Chondrocyte (in vitro differentiated cells): ENCODE measurements at places on chromosomes 3 and 15. TPM values are rescaled to one million over a fixed set of nuclear protein-coding genes. Genes with fewer than 3 reads are reported as not detected.

DNA sequence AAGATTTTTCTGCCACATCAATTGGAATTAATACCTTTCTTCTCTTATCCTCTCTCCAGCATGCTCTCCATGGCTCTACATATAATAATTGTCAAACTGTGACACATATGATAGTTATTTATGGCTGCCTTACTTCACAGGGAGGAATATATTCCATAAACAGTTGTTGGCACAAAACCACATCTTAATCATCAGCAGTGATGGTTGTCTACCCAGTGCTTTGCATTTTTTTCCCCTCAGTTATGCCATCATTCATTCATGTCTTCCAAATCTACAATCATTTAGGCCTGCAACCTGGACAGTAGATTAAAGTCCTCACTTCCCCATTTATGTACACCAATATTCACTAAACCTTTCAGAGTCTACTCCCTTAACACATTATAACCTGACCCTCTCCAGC lies 107.7 kb downstream of the THRB start:
- no peaks in the 10 kb centered on the region for H3K27me3 ChIP-seq
- peaks cover 17% of the 10 kb centered on the region for H3K4me1 ChIP-seq
- DNase-seq, result no peak
- H3K4me3 ChIP-seq, result no peak overlapping the region
- H3K27ac ChIP-seq, result no peak overlapping the region

DNA sequence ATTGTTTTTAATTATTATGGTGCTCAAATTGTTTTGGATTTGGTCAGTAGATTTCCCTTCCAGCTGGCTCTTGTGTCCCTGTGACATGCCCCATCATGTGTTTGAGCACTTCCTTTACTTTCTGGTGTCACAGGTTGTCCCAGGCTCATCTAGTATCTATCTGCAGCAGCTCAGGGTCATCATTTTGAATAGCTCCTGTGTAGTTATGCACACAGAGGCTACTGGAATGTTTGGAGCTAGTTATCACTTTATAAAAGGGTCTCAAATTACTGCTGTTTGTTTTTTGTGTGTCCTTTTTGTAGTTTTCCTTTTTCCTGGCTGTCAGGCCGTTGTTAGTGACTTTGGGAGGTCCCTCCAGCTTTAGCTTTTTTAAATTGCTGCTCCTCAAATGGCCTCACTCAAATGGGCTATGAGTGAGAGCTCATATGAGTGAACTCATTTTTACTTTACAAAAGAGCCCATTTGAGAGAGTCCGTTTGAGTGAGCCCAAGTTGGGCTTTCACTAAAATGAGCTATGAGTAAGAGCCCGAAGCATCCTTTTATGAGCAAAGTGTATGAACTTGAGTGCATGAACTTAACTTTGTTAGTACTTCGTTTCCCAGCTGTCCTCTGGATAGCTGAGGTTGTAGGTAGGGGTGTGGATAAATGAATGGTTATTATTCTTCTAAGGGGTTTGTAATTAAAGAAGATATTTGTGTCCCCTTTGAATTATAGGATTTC lies 43.8 kb downstream of the SQOR start:
- no peak overlapping the region for H3K27ac ChIP-seq
- H3K4me1 ChIP-seq, result peaks cover 2% of the 10 kb centered on the region
- DNase-seq, result no peak
- no peaks in the 10 kb centered on the region for H3K27me3 ChIP-seq

GRCh38 chr15:82398785-82399184 lies 30.8 kb upstream of the GOLGA6L9 start:
- H3K4me3 ChIP-seq, result no peak overlapping the region
- DNase-seq, result no peak
- H3K4me1 ChIP-seq, result peaks cover 29% of the 10 kb centered on the region
- peaks cover 3% of the 10 kb centered on the region for H3K36me3 ChIP-seq
- H3K27me3 ChIP-seq, result no peaks in the 10 kb centered on the region
- no peak overlapping the region for H3K27ac ChIP-seq

DNA sequence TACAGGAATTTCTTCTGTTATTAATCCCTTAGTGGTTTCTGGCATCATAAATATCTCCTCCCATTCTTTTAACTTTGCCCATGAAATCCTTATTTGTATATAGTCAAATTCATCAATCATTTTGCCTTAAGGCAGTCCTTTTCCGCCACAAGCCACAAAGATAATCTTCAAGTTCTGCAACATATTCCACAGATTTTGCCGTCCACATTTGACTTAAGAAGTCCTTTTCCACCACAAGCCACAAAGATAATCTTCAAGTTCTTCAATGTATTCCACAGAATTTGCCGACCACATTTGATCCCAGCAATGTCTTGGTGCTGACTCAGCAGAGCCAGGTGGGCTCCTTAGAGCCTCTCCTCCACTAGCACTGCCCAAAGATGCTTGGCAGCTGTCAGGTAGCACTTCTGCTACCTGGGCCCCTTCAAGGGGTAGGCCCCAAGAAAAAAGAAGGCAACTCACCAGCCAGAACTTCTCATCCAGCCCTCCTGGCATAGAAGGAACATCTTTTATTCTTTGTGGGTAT lies 35.0 kb downstream of the SEC22C start:
- no peak overlapping the region for H3K27ac ChIP-seq
- H3K36me3 ChIP-seq, result peaks cover 7% of the 10 kb centered on the region
- H3K4me1 ChIP-seq, result peaks cover 39% of the 10 kb centered on the region
- no peaks in the 10 kb centered on the region for H3K27me3 ChIP-seq
- H3K4me3 ChIP-seq, result no peak overlapping the region
- DNase-seq, result no peak

Gene DUOXA2
- not detected in 3 replicates for total RNA-seq

- no peaks in the 10 kb centered on the region for H3K36me3 ChIP-seq
- no peak for DNase-seq
- no peaks in the 10 kb centered on the region for H3K4me1 ChIP-seq
- H3K27me3 ChIP-seq, result no peaks in the 10 kb centered on the region
- H3K4me3 ChIP-seq, result no peak overlapping the region
These were observed 619.1 kb upstream of the BCHE start for GRCh38 chr3:166456286-166456685.

Gene CCR4
- not detected in 3 replicates for total RNA-seq

DNA sequence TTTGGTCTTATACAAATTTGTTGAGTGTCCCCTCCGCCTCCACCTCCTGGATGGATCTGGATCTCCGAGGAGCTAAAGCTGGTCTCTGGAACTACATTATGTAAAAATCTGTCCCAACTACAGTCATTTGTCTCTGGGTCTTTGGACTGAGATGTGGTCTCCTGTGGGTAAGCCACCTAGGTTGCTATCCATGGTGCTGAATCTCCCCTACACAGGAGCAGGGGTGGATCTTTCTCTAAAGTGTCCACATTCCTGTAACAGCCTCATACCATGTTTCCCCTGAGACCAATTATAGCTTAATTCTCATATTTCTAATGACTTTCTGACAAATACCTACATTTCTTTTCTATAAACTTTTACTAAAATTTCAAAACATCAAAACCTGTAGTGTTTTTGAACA lies 625.8 kb downstream of the TAFA4 start:
- no peaks in the 10 kb centered on the region for H3K4me1 ChIP-seq
- H3K4me3 ChIP-seq, result no peak overlapping the region
- no peak for DNase-seq
- no peaks in the 10 kb centered on the region for H3K36me3 ChIP-seq

Gene VPS33B
- total RNA-seq, result 10.7 to 13.6 TPM (median 11.4 TPM) in 3 replicates

DNA sequence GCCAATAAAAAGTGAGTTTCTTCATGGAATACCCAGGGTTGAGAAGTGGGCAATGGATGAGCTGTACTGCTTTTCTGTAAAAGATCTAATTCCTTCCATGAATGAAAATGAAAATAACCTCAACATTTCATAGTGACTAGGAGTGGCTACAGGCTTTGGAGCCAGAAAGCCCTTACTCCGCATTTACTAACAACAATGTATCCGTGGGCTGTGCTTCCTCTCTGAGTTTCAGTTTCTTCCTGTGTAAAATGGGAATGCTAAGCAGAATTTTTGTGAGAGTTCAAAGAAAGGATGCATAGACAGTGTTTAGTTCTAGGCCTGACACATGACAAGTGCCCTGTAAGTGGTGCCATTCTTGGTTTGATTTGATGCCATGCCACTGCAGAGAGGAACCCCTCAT lies 47.5 kb upstream of the TM4SF1 start:
- H3K4me3 ChIP-seq, result no peak overlapping the region
- no peak for DNase-seq
- no peaks in the 10 kb centered on the region for H3K27me3 ChIP-seq
- H3K36me3 ChIP-seq, result no peaks in the 10 kb centered on the region

- H3K27me3 ChIP-seq, result peaks cover 9% of the 10 kb centered on the region
- DNase-seq, result no peak
- H3K4me3 ChIP-seq, result no peak overlapping the region
- no peak overlapping the region for H3K27ac ChIP-seq
- peaks cover 9% of the 10 kb centered on the region for H3K36me3 ChIP-seq
- H3K4me1 ChIP-seq, result no peaks in the 10 kb centered on the region
These were observed 20.1 kb downstream of the C3orf80 start for GRCh38 chr3:160245261-160245800.
